Kidney capillary endothelial cell (primary cell): ENCODE measurements at places on chromosomes 3 and 15.

GRCh38 chr3:45552031-45552793 lies 42.3 kb upstream of the LIMD1 start:
- DNase-seq = no peak

DNA sequence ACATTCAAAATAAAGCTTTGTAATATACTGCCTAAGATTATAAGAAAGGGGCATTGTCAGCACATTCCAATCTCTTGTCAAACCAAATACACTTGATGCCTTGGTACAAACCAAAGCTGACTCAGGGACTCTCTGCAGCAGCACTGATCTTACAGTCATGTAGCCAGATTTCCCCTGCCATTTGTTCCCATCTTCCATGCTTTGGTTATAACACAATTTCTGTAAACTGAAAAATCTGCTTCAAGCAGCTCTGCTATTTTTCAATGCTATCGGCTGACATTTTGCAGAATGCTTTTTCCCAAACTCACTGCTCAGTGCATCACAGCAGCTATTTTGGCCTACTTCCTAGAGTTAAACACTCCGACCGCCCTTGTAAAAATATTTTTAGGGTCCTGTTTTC lies 18.2 kb downstream of the PLOD2 start:
- DNase-seq = no peak

GRCh38 chr3:51388286-51389029 lies 2.6 kb upstream of the RBM15B start:
- DNase-seq = peak; percentile 36

DNA sequence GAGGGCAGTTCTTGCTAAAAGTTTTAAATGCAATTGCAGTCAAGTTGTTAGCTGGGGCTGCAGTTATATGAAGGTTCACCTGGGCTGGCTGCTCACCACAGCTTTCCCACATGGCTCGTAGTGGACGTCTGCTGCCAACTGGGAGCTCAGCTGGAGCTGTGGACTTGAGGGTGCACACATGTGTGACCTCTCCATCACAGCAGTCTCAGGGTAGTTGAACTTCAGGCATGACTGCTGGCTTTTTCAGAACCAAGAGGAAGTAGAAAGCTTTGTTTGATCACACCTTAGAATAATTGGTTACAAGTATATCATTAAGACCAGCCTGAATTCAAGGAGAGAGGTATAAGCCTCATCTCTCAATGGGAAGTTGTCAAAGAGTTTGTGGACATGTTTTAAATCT lies 74.1 kb downstream of the CHL1 start:
- DNase-seq = no peak

DNA sequence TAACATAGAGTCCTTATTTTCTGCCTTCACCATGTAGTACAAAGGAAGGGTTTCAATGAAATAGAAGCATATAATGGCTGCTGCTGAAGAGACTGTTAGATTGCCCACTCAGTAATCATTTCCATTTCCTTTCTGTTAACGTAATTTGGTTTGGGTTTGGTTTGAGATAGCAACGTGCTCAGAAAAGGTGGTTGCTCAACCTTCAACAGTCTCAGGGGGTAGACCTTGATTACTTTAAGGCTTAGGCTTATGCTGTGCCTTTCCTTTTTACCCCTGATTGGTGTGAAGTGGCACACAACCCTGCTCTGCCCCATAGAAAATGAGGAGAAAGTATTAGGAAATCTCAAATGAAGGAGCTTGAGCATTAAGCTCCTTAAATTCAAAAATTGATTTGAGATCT lies 163.7 kb upstream of the TP63 start:
- no peak for DNase-seq

DNA sequence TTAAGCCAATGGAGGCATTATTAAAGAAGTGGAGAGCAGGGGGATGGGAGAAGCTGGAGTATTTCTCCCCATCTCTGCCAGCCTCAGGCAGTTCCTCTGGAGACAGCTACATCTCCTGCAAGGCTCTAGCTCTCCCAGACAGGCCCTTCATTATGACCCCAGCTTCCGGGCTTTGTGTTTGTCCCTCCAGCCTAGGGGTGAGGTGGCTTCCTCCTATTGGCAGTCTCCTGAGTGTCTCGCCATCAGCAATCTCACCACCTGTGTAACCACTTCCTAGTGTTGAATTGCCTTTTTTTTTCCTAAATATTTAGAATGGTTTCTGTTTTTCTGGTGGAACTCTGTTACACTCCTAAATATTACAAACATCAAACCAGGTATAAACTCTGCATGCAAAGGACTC lies 122.3 kb downstream of the FAM174B start:
- DNase-seq = peak; percentile 92

GRCh38 chr3:114707252-114707860 lies 413.5 kb downstream of the TIGIT start:
- no peak for DNase-seq

DNA sequence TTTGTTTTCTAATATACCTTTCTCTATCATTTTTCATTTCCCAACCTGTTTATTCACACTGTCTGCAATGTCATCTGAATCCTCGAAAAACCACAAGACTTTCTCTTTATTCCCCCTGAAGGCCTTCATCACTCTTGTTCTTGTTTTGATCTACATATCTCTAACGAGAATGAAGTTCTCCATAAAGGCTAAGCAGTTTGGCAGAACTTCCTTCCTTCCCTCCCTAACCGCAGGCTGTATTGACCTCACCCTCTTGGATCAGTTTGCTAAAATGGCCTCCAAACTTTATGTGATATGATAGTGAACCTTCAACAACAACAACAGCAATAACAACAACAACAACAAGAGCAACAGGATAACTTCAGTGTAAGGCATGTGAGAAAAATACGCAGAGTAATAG lies 392.8 kb downstream of the TIGIT start:
- no peak for DNase-seq

GRCh38 chr15:46278486-46279090 lies 643.8 kb downstream of the SQOR start:
- no peak for DNase-seq

- DNase-seq = no peak
Observed at GRCh38 chr3:63043631-63044030, 168.4 kb upstream of the CADPS start.

GRCh38 chr3:53672981-53673380 lies 173.2 kb downstream of the CHDH start:
- no peak for DNase-seq

- no peak for DNase-seq
Observed at GRCh38 chr3:85603378-85603777, 644.6 kb downstream of the CADM2 start.

- DNase-seq = no peak
Observed at GRCh38 chr3:50303013-50303815, at the start of gene HYAL1. TSS of gene HYAL1 (minus strand) at chr3:50303574. CDS start at chr3:50302956, 618 bp downstream.

GRCh38 chr3:143298886-143299535 lies 179.4 kb downstream of the CHST2 start:
- DNase-seq = no peak

DNA sequence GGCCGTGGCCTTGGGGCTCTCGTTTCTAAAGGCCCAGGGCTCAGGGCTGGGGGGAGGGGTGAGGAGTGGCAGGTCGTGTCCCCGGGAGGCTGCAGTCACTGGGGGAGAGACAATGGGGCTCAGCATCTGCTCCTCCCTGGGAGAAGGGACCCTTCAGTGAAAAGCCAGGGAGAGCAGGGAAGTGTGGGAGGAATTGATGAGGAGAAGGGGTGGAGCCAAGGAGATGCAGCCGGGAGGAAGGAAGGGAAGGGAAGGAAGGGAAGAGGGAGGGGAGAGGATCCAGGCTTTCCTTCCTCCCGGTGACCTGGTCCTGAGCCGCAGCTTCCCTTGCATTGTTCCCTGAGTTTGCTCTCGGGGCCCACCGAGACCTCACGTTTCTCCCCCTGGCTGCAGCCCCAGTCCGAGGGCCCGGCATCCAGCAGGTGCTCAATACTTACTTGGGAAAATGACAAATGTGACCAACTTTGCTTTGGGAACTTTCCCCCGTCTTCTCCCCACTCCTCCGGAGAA lies 1.4 kb upstream of the ZNF710 start:
- DNase-seq = peak; percentile 51

DNA sequence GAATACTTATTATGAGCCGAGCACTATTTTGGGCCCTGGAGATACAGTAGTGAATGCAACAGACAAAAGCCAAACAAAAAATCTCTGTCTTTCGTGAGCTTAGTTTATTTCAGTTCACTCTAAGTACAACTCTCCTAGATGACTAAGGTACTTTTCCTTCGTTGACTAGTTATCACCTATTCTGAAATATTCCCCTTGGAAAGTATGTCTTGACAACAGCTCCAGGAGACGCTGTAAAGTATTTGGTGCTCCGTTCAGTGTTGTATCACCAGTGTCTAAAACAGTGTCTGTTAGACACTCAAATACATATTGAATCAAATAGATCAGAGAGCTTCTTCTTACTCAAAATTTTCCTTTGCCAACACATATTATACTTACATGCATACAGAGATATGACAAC lies 119.6 kb downstream of the TFDP2 start:
- DNase-seq = no peak

GRCh38 chr3:33096093-33096868 lies 665 bp downstream of the GLB1 start:
- DNase-seq = peak; percentile 30

DNA sequence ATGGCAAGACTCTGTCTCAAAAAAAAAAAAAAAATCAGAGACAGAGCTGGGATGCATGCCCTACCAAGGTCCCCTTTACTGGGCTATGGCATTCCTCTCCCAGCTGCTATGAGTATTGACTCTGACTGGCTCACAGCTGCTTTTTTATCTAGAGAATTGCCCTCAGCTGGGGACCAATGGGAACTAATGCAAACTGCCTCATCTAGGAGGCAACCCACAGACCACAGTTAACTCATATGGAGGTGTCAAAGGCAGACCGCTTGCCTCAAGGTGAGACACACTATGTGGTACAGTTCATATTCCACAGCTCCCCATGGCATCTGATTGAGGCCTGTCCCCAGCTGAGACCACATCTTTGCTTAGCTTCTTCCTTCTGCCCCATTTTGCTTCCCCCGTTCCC lies 183.5 kb upstream of the EOMES start:
- DNase-seq = no peak

DNA sequence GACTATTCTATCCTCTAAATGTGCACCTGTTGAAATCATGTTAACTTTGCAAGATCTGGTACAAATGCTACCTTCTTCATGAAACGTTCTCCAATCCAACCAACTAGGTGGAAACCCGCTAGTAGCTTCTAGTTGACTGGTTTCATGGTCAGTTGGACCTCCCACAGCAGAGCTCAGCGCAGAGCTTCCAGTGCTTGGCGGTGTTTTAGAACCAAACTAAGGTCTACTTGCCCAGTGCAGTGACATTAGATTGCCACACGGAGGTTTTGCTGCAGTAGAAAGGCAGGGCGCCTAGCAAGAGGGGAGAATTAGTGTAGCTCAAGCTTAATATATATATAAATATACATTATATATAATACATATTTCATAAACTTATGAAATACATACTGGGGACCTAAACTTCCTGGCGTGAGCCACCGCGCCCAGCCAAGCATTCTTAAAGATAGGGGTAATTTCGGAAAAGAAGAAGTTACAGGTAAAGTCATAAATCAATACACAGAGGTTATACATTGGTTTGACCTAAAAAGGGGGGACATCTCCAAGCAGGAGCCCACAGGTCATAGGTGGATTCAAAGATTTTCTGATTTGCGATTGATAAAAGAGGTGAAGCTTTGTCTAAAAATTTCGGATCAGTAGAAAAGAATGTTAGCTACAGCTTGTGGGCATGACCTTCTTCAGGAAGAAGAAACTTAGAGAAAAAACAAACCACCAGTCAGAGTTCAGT lies 2.1 kb upstream of the OXSR1 start:
- no peak for DNase-seq

- no peak for DNase-seq
Observed at GRCh38 chr3:42419563-42419962, 9.2 kb upstream of the LYZL4 start.

- no peak for DNase-seq
Observed at GRCh38 chr15:100717596-100717995, 115.2 kb downstream of the ASB7 start.

- DNase-seq = no peak
Observed at GRCh38 chr3:69079269-69080159, 651 bp downstream of the UBA3 start.

GRCh38 chr3:142614059-142614626 lies 17.9 kb downstream of the PLS1 start:
- no peak for DNase-seq

DNA sequence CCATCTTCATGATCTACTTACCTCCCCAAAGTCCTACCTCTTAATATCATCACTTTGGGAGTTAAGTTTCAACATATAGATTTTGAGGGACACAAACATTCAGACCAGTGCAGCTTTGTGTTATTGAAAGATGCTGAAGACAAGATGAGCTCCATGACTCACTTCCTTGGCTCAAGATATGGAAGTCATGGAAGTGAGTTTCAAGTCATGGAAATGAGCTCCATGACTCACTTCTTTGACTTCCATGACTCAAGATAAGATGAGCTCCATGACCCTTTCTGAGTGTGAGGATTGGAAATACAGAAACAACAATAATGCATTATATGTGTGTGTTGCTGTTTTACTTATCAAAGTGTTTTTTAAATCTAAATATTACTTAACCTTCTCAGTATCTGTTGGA lies 170.2 kb upstream of the TPRG1 start:
- peak; percentile 85 for DNase-seq

GRCh38 chr15:73156431-73157191 lies 104.3 kb downstream of the NEO1 start:
- no peak for DNase-seq

DNA sequence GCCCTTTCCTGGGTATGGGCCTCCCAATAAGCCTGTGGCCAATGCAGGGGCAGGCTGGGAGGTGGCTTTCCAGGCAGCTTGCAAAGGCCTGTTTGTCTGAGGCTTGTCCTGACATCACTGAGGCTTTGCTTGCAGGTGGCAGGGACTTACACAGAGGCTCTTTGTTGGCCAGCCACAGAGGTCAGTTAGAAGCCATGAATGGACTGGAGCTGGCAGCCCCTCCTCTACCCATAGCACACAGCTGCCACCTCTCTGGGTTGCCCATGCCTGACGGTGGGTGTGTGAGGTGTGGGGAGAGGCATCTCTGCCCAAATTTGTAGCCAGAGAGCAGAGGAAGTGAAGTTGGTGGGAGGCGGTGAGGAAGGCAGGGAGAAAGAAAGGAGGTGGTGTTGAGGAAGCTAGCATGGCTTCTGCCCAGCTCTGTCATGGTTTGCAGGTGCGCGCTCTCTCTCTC lies 17.1 kb downstream of the LIMD1 start:
- DNase-seq = no peak
